ENCODE measurements at places on chromosomes 12 and 14.

DNA sequence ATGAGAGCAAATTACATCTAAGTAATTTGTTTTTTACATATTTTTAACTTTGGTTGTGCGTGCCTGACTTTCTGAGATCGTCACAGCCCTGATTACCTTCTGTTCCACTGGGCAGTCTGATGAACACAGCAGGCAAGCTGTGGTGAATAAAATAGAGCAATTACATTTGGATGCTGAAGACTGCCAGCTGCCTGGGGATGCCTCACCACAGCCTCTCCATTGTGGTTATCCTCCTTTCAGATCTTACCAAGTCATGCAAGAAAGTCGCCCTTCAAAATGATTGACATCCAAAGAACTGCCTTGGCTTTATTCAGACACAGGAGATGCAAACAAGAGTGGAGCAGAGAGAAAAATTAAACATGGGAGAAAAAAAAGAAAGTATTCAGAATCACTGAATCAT is 456.6 kb upstream of the TMPO start:
- no peak for DNase-seq

DNA sequence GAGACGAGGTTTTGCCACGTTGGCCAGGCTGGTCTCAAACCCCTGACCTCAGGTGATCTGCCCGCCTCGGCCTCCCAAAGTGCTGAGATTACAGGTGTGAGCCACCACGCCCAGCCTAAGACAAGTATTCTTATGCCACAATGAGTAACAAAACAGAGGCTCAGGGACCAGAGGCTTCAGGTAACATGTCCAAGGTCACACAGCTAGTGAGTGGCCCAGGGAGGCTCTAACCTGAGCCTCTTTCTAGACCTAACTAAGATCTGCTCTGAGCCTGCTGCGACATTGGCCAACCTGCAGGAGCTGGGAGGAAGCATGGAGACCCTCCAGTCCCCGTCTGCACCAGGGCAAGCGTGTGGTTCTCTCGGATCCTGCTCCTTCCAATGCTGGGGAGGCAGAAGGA is 77.9 kb downstream of the FOXN3 start:
- no peak for DNase-seq

DNA sequence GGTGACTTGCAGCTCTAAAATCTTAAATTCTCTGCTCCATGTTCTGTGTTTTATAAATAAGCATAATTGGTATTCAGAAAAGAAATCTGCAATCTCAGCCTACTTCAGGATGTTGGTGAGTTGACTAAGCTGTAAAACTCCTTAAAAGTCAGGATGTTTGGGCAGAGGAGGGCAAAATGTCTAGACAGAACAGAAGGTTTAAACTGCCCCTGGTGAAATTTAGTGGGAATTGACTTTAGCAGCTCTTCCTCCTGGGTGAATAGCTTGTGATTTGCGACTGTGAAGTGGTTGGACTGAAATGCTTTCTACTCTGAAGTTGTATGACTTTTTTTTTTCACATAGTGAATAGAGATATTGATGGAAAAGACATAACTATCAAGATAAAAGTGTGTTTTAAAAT is 85.8 kb downstream of the CAND1 start:
- DNase-seq, result no peak

- no peak for DNase-seq
Measured at GRCh38 chr14:79585845-79586244, 625.5 kb downstream of the DIO2 start.

DNA sequence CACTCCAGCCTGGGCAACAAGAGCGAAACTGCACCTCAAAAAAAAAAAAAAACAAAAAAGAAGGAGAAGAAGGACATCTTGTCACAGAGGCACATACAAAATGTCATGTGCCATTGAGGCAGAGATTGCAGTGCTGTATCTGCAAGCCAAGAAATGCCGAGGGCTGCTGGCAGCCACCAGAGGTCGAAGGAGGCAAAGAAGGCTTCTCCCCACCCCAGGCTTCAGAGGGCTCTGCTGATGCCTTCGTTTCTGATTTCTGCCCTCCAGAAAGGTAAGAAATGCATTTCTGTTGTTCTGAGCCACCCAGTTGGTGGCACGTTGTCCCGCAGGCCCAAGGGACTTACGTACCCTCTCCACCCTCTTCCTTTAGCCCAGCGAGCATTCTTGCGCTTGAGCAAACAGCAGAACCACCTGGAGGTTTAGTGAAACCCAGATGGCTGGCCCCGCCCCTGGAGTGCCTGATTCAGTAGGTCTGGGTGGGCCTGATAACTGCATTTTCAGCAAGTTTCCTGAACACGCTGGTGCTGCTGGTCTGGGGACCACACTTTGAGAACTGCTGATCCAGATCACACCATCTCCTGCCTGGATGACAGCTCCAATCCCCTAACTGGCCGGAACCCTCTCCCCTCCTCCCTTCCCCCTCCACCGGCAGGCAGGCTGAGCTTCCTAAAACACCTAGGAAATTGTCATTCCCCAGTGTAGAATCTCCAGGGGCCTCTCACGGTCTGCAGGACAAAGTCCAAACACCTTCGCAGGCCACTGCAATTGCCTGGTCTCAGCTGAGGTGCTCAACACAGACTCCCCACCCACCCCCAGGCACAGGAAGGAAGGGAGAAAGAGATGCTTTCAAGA is 21.1 kb upstream of the SCARB1 start:
- peak; percentile 71 for DNase-seq

DNA sequence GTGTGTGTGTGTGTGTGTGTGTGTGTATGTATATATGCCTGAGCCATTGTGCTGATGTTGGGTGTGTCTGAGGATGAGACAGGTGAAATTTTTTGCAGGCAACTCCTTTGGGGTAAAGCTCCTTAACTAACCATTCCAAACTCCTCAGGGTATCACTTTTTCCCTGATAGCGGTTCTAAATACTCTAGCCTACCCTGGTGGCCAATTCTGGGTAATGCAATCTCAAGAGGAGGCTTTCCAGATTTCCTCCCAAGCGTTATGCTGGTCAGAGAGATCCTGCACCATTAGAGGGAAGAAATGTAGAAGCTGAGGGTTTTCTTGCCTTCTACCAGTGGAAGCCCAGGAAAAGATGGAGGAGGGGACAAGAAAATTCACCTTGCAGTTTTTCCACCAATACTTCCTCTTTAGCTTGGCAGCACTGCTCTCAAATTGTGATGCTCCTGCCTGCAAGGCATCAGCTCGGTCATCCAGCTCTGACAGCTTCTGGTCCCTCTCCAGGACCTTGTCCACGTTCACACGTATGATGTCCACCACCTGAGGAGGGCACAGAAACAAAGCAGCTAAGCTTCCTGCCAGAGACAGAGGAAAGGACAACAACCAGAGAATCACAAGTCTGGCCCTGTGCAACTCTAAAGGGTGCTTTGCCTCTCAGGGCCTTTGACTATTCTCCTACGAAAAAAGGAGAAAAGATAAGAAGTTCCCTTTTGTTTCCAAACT is 4.9 kb downstream of the VAMP1 start:
- DNase-seq, result peak; percentile 67

DNA sequence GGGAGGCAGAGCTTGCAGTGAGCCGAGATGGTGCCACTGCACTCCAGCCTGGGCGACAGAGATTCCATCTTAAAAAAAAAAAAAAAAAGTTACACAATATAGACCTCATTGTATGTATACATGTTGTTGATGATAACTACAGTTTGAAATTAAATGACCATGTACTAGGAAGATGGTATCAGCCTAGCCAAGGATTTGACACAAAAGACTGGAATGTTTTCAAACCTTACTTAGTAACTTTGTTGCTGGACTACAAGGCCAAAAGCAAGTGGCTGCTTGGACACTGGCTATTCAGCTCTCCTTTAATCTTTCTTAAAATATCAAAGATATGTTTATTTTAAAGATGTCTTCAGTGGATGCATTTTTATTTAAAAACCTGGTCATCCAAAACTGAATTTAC is 18.9 kb upstream of the NUDT4 start:
- DNase-seq, result no peak

- no peak for DNase-seq
Measured at GRCh38 chr12:49665384-49665783, 41.8 kb downstream of the FMNL3 start.

DNA sequence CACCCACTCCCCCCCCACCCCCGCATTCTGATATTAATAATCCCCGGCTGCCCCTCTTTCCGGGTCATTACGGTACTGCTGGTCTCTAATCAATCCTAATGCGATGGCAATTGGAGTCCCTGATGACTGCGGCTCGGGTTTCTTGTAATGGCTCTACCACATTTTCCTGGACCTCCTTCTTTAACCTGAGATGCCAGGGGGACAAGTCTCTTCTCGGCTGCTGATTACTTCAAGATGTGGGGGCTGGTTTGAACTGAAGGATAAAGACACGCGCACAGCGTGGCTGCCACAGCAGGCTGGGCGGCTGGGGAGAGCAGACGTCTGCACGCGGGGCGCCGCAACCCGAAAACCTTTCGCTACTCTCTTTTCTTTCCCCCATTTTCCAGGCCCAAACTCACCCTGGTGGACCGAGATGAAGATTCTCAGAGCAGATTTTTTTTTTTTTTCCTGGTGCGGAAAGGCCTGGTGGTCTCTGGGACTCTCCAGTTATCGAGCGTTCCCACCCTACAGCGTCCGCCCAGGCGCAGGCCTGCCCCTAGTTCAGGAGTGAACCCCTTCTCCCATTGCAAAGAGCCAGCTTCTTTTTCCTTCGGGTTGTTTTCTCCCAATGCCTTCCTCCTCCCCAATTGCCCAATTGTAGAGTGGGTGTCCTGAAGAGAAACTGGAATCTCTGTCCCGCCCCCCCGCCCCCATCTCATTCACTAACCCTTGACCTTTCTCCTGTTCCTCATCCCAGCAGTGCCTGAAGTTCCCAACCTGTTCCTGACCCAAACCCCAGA is 6.0 kb upstream of the SIX1 start:
- DNase-seq, result peak; percentile 56

DNA sequence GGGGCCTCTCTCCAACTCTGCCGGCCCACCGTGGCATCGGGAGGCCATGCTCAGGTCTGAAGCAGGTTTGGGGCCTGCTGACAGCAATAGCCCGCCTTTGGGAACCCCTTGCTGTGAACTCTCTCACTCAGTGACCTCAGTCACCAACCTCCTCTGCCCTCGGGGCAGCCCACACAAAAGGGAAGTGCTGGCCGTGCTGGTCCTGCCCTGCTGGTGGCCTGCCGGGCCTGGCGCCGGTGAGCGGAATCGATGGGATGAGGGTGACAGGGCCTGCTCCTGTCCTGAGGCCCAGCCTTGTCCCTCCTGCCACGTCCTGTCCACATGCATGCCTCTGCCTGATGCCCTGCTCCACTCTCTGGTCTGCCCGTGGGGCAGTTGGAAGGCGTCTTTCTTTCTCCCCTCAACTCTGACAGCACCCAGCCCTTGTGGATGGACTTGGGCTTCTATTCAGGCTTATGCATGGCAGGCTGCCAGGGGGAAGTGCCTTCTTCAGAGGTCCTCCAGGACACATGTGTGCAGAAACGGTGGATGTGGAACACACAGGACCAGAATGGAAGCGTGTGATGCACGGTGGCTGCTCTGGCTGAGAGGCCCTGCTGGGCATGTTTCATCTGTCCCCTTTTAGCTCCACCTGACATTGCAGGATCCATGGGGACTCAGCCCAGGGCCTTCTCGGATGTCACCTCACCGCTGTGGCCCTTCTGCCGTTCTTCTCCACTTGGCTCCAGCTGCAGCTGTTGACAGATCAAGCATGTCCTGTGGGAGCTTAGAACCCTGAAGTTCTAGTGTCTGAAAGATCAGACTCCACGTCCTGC is 31.9 kb downstream of the IL31 start:
- DNase-seq, result no peak
